ENCODE measurements at places on chromosomes 7 and 10.

GRCh38 chr7:93232673-93233018 is 480 bp downstream of the VPS50 start:
- no peak for DNase-seq

DNA sequence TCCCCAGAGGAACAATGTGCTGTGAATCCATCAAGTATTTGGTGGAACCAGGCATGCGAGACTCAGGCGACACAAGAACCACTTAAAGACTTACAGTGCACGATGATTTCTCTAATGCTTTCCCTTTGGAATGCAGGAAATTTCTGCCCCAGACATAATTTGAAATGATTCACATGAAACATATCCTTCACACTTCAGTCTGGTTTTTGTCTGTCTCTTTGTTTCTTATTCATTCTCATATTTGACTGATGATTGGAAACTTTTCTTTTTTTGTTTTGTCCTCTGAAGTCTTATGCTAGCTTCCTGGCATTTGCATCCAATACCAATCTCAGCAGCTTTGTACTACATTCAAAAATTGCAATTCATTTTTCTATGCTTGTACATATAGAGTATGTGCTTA is 502.8 kb downstream of the PHTF2 start:
- DNase-seq = no peak

- no peak for DNase-seq
Measured at GRCh38 chr10:129845111-129845753, 118.8 kb downstream of the EBF3 start.

- DNase-seq = no peak
Measured at GRCh38 chr10:86305521-86305920, 61.1 kb downstream of the GRID1 start.

- DNase-seq = no peak
Measured at GRCh38 chr7:133513608-133514007, 260.7 kb downstream of the EXOC4 start.

- no peak for DNase-seq
Measured at GRCh38 chr10:123097039-123097438, 38.7 kb upstream of the HMX3 start.

GRCh38 chr7:74030861-74031260 is 2.9 kb downstream of the ELN start:
- DNase-seq = no peak

GRCh38 chr7:27175626-27176523 is 1.8 kb upstream of the HOXA10 start:
- no peak for DNase-seq

DNA sequence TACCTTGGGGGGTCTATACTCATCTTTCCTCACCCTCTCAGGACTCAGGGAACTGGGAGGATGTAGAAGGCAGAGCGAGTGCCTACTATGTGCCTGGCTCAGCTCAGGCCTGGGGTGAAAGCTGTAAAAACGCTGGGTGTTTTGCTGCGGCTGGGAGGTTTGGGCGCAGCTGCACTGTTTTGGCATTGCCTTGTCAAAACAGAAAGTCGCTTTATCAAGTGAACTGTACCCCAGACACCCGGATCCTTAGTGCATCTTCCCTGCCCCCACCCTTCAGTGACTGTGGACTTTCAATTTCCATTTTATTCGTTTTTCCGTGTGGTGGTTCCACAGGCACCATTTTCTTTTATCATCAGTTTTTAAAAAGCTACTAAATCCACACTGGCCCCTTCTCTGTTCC is 86.7 kb upstream of the ZNF716 start:
- DNase-seq = no peak

DNA sequence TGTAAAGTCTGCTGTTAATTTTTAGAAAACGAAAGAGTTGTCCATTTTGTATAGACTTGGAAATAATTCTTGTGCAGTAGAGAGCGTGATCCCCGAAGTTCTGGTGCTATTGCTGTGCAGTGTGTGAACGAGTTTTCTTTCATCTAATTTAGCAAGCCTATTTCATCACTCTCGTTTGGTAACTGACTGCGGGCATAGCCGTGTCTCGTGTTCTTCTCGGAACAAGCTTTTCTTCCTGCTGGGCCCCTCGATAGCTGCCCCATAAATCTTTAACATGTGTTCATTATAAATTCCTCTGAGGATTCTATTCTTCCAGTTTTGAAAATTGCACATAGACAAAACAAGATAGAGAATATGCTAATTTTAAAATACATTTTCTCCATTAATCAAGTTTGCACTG is 622.0 kb upstream of the PFKP start:
- no peak for DNase-seq

DNA sequence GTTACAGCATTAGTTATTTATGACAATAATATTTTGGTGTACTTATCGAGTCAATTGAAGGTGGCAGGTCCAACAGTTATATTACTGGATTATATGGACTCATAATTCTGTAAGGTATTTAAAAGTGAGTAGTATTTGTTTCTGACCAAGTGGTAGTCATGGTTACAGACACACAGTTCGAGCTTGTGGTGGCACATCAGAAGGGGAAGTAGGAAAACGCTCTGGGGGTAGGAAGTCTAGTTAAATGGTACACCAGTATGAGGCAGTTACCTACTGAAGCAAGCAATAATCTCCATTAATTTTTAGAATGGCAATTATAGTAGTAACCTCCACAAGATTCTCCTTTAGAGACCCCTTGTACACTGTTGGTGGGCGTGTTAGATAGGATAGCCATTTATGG is 541.2 kb downstream of the ETV1 start:
- DNase-seq = no peak

DNA sequence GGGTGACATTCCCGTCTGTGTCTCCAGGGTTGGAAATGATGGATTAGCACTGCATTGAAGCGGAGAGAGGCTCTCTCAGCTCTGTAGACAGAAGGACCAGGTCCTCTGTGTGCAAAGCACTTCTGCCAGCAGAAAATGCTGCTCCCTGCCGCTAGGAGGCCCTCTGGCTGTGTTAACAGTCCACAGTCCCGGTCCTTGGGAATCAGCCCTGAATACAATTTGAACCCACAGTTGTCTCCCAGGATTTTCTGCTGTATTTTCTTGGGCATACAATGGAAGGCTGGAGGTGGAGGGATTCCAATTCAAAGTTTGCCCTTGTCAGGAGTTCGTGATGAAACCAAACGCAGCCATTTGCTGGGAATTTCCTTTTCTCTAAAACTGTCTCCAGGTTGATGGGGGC is 205.2 kb downstream of the GLRX3 start:
- no peak for DNase-seq

DNA sequence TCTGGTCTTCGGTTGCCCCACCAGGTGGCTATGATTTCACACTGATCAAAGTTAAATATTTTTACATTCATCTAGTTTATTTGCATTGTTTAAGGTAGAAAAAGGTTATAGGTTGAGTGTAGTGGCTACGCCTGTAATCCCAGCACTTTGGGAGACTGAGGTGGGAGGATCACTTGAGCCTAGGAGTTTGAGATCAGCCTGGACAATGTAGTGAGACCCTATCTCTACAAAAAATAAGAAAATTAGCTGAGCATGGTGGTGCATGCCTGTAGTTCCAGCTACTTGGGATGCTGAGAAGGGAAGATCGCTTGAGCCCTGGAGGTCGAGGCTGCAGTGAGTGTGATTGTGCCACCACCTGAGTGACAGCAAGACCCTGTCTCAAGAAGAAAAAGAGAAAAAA is 3.8 kb downstream of the CCM2 start:
- no peak for DNase-seq

DNA sequence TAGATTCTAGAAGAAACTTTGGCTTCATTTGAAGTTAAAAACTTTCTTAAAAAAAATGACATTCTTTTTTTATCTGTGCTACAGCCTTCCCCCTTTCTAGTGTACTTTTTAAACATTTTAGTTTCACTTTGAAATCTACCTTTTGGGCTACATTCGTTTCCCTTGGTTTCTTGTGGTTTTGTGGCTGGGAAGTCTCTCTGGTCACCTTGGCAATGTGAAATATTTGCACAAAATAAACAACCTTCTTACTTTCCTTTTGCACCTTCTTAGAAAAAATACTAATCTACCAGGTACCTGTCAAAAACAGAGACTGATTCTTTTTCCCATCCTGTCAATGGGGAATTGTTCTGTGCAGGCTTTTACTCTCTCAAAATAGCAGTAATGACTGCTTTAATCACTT is 350.2 kb downstream of the GATA3 start:
- DNase-seq = peak; percentile 22

GRCh38 chr10:121375172-121375571 is 223.1 kb downstream of the FGFR2 start:
- no peak for DNase-seq

GRCh38 chr10:120691625-120692024 is 159.5 kb upstream of the WDR11 start:
- no peak for DNase-seq

- no peak for DNase-seq
Measured at GRCh38 chr10:75049316-75050148, 61.9 kb upstream of the SAMD8 start.

DNA sequence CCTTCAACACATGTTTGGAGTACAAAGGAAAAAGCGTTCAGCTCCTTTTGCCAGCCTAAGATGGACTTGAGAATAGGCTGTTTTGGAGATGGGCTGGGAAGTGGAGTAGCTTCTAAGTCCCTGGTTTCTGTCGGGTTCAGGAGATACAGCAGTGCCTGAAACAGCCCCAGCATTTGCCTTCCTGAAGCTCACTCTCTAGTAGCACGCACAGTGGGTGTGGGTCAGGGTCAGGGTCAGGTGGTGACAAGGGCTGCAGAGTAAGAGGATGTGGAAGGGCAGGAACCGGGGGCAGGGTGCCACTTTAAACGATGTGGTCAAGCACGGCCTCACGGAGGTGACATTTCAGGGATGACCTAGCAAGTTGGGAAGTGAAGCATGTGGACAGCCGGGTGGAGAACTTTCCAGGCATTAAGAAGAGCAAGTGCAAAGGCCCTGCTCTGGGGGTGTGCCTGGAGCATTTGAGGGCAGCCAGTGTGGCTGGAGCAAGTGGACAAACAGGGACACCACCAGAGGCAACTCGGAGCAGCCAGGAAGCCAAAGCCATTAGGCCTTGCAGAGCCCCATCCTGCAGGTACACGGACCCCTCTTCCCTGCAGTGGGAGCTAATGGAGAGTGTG is 382.2 kb upstream of the ZMIZ1 start:
- DNase-seq = no peak

DNA sequence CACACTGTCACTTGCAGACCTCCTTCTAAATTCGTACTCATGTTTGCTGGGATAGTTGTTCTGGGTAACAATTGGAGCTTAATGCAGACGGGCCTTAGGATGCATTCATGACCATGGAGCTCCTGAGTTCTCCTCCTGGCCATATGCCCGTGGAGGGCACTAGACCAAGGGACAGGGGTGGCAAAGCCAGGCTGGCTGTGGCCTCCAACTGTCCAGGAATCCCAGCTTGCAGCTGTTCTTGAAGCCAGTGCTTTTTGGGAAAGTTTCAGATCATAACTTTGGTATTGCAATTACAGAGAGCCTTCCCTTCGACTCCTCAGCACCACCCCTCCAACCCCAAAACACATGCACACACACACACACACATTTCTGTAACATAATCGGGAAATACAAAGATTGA is 30.6 kb downstream of the ANTXRL start:
- DNase-seq = no peak

- no peak for DNase-seq
Measured at GRCh38 chr10:69486922-69487730, 35.9 kb downstream of the TSPAN15 start.

DNA sequence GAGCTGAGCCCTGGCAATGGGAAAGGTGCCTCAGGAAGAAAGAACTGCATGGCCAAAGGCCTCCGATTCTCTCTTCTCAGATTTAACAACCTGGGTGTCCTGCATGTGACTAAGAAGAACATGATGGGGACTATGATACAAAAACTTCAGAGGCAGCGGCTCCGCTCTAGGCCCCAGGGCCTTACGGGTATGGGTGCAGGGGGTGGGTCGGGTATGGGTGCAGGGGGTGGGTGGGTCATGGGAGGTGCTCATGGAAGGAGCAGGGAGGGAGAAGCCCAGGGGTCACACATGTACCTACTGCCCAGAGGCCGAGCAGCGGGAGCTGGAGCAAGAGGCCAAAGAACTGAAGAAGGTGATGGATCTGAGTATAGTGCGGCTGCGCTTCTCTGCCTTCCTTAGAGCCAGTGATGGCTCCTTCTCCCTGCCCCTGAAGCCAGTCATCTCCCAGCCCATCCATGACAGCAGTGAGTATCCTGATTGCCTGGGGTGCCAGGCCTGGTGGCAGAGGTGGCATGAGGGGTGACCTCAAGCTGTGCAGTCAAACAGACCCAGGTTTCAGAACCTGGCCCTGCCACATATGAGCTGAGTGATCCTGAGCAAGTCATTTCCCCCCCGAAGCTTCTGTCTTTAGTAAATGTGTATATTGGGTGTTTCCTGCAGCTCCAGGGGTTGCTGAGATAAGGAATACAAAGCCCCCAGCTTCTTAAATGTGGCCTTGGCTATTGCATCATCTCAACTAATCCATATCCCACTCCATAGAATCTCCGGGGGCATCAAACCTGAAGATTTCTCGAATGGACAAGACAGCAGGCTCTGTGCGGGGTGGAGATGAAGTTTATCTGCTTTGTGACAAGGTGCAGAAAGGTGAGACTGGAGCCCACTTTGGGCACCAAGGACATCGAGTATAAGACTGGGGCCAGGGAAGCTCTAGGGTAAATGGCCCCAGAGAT is 2.0 kb downstream of the NFKB2 start:
- peak; percentile 20 for DNase-seq

GRCh38 chr7:138370956-138371355 is 89.1 kb upstream of the TRIM24 start:
- no peak for DNase-seq

GRCh38 chr7:100406767-100407166 is 21.7 kb downstream of the ZCWPW1 start:
- DNase-seq = no peak
